ENCODE measurements at places on chromosomes 6 and 20.

DNA sequence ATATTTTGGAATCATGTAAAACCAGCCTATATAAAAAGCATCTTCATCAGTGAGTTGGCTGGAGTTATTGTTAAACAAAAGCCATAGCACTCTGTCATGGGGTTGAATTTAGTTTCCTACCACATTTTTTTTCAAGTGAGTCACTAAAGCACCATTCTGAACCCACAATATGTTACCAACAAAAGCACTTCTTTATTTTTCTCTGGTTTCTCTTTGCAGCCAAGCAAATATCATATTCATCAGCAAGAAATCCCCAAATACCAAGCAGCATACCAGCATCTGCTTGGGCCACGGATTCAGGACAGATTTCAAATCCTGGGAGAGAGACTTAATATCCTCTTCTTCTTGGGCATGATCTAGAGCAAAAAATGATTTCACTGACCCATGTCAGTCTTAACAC, 441.4 kb downstream of the BCKDHB start:
- ATAC-seq, result no peak

DNA sequence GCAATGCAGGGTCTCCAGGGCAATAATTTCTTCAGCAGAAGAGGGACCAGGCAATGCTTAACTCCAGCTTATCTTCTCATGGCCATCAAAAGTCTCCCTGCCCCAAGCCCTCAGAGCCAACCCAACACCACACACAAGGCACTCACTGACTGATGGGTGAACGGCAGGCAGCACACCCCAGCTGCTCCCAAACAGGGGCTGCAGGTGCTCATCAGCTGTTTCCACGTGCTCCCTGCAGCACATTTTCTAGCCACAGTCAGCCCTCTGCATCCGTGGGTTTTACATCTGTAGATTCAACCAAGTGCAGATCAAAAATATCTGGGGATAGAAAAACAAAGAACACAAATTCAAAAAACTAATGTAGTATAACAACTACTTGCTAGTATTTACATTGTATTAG, 4.0 kb upstream of the GABRR1 start:
- ATAC-seq, result no peak

DNA sequence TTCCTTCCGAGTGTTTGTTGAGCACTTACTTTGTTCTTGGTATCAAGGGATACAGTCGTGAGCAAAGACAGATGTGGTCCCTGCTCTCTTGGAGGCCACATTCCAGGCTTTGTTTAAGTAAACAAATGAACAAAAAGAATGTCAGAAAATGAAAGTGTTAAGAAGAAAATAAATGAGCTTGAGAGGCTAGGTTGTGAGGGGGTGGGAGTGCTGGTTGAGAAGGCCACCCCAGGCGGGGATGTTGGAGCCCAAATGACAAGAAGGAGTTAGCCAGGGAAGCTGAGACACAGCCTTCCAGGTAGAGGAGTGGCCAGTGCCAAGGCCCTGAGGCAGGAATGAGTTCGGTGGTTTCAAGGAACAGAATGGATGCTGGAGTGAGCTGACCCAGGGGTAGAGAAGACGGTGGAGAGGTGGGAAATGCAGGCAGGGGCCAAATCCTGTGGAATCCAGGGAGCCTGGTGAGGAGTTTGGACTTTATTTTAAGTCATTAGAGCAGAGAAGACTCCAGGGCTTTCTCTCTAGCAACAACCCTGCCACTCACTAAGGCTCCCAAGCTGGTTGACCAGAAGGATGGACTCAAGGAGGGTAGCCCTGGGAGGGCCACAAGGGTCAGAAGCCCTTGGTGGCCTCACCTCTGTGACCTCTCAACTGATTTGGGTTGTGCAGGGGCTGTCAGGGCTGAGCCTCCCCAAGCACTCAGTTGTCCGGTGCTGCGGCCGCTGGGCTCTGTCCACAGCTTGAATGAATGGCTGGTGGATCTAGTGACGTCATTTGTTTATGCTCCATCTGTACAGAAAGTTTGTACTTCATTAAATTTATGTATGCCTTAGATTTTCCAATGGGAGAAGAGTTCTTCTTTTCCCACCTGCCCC, 66.0 kb upstream of the STX16 start:
- no peak for ATAC-seq

- ATAC-seq, result no peak
Measured at GRCh38 chr20:54090230-54091119, 20.1 kb upstream of the BCAS1 start.

DNA sequence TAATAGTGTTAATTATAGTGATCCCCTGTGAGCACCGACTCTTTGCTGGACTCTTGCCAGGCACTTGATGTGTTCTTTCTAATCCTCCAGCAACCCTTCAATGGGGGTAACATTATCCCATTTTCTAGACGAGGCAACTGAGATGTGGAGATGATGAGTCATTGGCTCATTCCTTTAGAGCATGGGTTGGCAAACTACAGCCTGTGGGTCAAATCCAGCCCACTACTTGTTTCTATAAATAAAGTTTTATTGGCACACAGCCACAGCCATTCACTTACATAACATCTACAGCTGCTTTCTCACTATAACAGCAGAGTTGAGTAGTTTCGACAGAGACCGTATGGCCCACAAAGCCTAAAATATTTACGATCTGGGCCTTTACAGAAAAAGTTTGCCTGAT, 249.5 kb upstream of the KCNG1 start:
- ATAC-seq, result no peak

DNA sequence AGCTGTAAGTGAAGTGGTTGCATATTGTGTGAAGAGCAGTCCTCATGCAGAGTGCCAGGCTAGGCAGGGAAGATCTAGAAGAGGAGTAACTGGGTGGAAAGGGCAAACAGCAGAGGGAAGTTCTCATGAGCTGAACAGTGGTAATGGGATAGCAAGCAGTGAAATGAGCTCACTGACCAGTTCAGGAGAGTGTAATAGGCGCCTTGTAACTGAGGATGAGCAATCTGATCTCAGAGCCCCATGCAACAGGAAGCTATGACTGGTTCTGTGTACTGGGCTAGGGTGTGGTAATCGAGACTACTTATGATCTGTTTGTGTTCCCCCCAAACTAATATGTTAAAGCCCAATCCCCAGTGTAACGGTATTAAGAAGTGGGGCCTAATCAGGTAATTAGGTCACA, 98.6 kb downstream of the RFX6 start:
- ATAC-seq, result no peak

- no peak for ATAC-seq
Measured at GRCh38 chr20:46264391-46265266, 43.7 kb downstream of the CDH22 start.

DNA sequence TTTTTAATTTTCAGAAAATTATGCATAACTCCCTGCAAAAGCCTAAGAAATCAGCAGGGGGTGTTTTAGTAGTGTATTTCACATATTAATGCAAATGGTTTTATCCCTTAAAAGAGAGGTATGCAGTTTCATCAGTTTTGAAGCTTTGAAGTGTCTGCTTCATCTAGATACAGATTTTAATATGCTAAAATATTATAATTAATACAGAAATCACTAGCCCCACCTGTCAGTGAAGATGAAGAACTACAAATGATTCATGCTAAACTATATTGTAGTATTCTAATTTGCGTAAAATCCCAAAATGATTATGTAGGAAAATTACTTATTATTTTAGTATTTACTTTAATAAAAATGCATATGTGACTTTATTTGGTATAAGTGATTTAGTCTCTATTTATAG, 2.9 kb upstream of the TFB1M start:
- ATAC-seq, result no peak

Measured in activated CD4-positive, CD25-positive, alpha-beta regulatory T cell treated with anti-CD3 and anti-CD28 coated beads, Interleukin-2, amount 50 U/mL, for 24 hours (primary cell).